ENCODE measurements at places on chromosomes 3 and 15.

DNA sequence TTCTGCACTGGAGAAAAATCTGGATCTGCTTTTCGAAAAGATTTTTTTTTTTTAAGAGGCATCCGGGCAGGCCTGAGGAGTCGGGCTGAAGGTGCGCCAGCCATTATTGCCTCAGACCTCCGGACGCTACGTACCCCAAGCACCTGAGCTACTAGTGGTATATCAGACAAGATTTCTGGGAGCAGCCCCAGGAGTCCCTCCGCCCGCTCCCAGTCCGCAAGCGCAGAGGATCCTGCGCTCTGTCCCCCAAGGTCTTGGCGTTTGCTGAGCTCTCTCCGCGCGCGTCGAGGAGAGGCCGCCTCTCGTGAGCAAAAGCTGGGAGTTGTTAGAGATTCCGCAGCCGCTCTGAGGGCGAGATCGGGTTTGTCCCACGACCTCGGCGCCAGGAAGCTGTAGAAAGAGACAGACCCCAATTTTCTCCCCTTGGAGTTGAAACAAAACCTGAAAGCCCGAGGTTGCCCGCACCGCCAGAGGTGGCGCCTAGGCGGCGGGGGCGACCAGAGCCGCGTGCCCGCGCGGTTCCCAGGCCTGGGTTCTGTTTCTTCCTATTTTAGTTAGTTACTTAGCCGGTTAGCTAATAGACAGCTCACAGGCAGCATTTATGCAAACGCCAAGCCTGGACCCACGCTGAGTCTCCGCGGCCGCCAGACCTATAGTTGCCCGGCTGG, 72.5 kb upstream of the POLG start:
- peak; percentile 28 for DNase-seq

GRCh38 chr3:126990024-126990700, 7.2 kb downstream of the PLXNA1 start:
- no peak for DNase-seq

DNA sequence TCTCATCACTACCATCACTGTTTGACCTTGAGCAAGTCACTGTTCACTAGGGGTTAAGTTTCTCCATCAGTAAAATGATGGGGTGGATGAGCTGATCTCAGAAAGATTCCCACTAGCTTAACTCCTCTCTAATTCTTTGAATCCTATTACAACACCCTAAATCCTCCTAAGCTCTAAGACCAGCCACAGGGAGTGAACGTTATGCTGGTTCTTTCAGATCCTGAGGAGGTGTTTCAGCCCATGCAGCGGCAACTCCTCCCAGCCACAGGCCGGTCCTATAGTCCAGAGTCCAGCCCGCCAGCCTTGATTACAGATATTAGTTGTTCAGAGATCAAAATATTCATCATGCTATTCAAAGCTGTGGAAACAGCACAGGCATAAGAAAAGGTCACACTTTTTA, 15.1 kb downstream of the MB21D2 start:
- no peak for DNase-seq

- DNase-seq, result no peak
These were observed 140.9 kb upstream of the ROPN1 start for GRCh38 chr3:124132813-124133212.

DNA sequence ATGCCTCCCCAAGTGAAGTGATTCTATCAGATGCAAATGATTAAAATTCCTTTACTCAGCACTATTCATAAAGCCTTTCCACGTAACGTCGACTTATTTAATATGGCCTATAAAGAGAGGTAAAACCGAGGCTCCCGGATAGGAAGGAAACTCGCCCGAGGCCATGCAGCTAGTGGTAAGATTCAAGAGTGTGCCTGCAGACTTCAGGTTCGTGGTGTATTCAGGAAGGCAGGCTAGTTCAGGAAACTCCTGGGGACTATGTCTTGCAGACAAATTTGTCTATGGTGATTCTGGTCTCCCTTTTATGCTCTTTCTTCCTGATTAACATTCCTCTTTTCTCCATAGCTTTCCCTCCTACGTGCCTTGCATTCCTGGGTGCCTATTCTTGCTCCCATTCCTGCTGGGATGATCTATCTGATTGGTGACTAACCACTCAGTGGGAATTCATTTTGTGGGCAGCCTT, 150.7 kb downstream of the SST start:
- no peak for DNase-seq

GRCh38 chr3:195718477-195718984, 2.2 kb upstream of the MUC20 start:
- no peak for DNase-seq

GRCh38 chr3:181292984-181293383, 303.4 kb upstream of the DNAJC19 start:
- no peak for DNase-seq

DNA sequence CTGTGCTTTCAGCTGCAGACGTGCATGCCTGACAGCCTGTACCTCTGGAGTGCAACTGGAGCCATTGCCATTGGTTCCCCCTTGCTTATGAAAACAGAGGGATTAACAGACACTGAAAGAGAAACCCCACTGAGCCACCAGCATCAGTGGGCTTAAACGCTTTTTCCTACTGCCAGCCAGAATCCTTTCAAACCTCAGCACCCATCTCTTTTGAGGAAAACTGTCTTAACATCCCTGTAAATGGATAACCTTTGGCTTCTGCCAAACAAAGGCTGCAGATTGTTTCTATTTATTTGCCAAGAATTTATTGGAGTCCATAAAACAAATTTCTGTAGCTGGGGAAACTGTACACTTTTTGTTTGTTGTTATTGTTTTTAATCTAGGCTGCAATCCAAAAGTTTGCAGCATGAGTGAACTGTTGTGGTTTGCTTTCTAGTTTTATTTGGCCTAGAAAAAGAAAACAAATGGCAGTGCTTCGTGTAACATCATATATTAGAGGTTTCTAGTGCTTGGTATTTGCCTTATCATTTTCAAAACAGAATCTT, 369.2 kb upstream of the IL12A start:
- no peak for DNase-seq

DNA sequence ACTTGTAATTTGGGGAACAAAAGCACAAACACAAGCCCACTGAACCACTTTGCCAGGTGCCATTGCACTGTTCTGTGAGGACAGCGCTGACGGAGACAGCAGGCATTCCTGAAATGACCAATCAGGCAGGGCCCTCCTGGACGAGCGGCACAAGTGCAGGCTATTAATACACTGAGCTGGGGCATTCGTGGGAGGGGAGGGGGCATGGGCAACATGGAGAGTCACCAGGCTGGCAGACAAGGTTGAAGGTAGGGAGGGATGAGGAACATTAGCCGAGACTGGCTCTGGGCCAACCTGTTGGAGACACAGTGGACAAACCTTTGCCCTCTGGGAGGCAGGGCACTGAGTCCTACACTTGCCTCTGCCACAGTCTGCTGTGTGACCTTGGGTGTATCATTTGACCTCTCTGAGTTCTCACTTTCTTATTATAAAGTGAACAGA, 45.6 kb downstream of the NOX5 start:
- no peak for DNase-seq

DNA sequence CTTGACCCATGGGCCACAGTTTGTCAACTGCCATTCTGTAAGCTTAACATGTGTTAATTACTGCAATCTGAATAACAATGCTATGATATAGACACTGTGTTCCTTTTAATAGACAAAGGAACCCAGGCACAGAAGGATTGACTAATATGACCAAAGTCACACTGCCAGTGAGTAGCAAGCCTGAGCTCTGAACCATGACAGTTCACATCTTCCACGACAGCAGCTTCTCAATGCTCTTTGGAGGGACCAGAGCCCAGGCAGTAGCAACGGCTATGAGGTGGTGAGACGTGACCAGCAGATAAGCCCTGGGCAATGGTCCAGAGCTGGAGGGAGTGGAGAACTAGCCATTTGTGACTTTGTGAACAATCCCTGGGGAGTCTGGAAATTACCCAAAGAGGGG, 19.4 kb downstream of the CA12 start:
- no peak for DNase-seq

- no peak for DNase-seq
These were observed 380.6 kb upstream of the C2CD4B start for GRCh38 chr15:62545467-62546227.

GRCh38 chr3:40169983-40170382, 139.5 kb upstream of the EIF1B start:
- no peak for DNase-seq

DNA sequence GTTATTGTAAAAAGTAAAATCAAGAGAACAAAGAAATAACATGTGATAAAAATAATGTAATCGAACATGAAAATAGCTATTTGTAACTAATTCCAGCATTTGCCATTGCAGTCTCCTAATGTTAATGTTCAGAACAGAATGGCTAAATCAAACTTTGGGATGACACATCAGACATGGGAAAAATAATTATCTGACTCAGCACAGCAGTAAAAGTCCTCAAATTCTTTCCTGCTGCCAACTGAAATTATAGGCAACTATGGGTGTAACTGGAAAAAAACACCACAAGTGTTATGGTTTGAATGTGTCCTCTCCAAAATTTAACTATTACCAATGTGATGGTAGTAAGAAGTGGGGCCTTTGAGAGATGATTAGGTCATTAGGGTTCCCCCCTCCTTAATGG, 446.7 kb downstream of the C3orf38 start:
- no peak for DNase-seq

DNA sequence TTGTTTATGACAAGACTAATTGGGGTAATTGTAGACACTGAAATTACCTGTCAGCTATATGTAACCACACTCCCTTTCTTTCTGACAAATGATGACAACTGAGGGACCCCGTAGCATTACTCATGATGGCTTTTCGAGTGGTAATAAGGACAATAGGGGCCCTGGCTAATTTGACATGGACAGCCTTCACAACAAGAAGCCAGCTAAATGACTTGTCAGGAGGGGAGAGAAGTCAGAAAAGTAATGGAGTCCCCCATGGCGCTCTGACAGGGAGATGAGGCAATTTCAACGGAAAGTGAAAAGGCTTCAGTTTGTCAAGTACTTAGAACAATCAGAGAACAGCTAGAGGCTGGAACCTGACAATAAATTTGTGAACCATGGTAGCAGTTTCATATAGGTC, 177.3 kb downstream of the CDIN1 start:
- no peak for DNase-seq

DNA sequence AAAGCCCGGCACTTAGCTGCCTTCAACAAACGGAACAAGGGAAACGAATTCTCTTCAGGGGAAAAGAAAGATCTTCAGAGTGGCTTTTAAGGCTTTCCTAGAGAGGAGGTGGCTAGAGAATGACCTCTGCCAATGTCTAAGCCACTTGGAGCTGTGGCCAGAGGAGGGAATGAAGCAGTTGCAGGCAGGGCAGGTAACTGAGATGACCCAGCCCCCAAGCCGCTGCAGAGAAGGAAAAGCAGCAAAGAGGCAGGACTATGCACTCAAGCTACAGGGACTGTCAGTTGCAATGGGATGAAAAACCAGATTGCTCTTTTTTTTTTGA, 113.5 kb downstream of the SEC22A start:
- DNase-seq, result no peak

GRCh38 chr3:58924578-58924977, 125.2 kb downstream of the CFAP20DC start:
- no peak for DNase-seq

- no peak for DNase-seq
These were observed 95.3 kb upstream of the DLG1 start for GRCh38 chr3:197393711-197394110.

GRCh38 chr3:134317106-134317947, 56.9 kb downstream of the AMOTL2 start:
- no peak for DNase-seq

GRCh38 chr3:108287146-108287545, 9.2 kb upstream of the HHLA2 start:
- no peak for DNase-seq

GRCh38 chr15:69154078-69154477, 6.4 kb upstream of the GLCE start:
- DNase-seq, result no peak

DNA sequence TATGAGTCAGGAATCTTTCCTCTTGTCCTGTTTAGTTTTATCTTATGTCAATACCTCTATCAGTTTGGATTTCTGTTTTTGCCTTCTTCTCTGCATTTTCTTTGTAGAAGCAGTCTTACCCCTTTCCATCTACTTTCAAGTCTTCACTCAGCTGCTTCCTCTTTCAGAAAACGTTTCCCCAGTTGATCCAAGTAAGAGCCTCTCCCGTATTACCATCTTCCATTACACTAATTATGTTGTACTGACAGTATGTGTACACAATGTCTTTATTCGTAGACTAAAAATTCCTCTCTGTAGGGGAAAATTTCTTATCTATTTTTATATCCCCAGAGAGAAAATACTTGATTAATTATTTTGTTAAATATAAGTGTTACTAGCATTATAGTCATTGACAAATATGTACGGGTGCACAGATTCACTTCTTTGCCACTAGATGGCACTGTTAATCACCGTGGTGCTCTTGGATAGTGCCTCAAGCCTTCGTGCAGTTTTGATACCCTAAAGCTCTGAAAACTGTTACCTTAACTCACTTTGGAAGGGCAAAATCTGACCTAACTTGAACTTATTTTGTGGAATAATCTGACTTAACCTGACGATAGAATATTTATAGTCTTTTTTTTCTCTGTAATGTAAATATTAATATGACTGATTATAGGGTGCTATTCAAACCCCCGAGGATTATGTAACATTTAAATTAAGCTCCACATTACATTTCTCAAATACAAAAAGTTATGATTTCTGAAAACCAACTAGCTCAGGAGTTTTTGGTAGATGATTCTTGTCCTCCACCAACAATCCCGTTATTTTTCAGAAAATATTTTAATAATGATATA, 74.2 kb upstream of the POU1F1 start:
- DNase-seq, result peak; percentile 42

GRCh38 chr3:136334209-136334608, 84.1 kb downstream of the PCCB start:
- DNase-seq, result no peak

GRCh38 chr15:54482251-54482650, 504.0 kb downstream of the UNC13C start:
- DNase-seq, result no peak

- DNase-seq, result no peak
These were observed 6.2 kb upstream of the ZNF280D start for GRCh38 chr15:56739474-56739873.

- DNase-seq, result no peak
These were observed 198.9 kb upstream of the CBLB start for GRCh38 chr3:106067711-106068110.

DNA sequence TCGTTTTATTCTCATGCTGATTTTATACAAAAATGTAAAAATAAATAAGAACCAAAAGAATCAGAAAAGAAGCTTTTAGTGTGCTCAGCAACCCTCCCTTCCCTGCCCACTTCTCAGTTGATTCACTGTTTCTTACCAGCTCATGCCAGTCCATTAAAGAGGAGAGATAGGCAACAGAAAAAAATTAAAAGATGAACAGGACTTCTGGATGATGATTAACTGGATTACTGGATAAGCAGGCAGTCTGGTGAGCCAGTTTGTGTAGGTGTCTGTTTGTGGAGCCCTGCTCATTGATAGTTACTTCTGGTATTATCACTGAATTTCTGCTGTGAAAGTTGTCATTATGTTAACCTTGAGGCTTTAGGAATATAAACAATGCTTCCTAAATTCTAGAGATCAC, 15.1 kb upstream of the GPR171 start:
- DNase-seq, result no peak

Measured in germinal center (tissue), 1 donor.